Vagina (tissue), 2 donors: ENCODE measurements at places on chromosomes 2 and 18. TPM values are rescaled to one million over a fixed set of nuclear protein-coding genes. Genes with fewer than 3 reads are reported as not detected.

The HNMT gene
- total RNA-seq, result 18.9 TPM

The NETO1 gene
- not detected for total RNA-seq

- H3K4me1 ChIP-seq, result peaks cover 22% of the 10 kb centered on the region
- H3K27me3 ChIP-seq, result no peaks in the 10 kb centered on the region
- peak overlapping the region; percentile 52 for H3K27ac ChIP-seq
- H3K4me3 ChIP-seq, result no peak overlapping the region
These were observed 34.7 kb upstream of the MRPL33 start for GRCh38 chr2:27736890-27737204.

DNA sequence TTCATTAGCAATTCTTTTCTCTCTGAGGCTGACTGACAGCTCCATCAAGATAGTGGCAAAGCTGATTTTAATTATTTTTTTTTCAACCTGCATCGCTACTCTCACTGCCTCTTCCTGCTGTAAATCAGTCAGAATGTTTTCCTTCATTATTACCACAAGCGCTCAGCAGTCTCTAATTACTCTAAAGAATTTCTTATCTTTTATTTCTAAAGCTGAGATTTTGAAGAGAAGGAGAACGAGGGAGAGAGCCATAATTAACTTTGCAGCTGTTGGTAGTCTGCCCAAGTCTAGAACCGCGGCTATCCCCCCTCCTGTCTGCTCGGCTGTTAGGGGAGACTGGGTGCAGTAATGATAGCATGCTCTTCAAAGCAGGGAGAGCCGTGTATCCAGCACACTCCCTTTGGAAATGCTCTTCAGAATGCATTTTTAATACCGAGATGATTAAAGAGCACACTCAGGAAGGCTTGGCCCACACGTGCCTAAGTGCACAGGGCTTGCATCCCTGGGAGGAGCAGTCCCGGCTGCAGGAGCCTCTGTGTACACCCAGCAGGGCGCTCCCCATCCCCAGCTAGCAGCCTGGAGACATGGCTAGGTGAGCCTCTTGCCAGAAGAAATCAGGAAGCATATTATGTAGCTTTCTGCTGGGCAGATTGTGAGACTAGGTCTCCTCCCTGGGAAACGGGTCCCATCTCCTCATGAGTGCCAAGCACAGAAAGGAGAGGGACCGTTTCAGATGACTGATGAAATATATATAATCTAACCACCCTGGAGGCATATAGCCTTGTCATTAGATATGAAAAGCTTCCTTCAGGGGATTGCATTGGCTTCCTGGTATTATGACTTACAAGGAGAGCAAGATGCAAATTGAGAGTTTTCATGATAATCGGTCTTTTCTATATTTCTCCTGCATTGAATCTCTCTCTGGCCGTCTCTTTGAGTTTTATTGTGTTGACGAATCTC lies 555.2 kb downstream of the CMPK2 start:
- no peaks in the 10 kb centered on the region for H3K4me1 ChIP-seq
- H3K36me3 ChIP-seq, result no peaks in the 10 kb centered on the region
- H3K4me3 ChIP-seq, result no peak overlapping the region
- no peak overlapping the region for H3K27ac ChIP-seq
- no peaks in the 10 kb centered on the region for H3K27me3 ChIP-seq

DNA sequence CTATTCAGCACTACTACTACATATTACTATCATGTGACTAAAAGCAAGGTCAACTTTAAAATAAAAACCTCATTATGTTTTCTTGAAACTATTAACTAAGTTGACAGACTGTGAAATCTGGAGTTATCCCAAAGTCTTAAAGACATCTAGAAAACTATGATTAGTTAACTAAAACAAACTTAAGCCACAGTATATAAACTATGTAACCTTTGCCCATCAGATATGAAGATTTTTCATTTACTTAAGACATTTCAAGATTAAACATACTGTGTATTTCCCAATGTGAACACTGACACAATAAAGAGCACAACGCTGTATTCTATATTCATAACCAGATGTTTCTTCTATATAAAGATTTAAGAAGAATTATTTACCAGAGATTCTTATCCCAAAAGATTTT lies 33.5 kb upstream of the CACNB4 start:
- H3K27ac ChIP-seq, result no peak overlapping the region
- peaks cover 7% of the 10 kb centered on the region for H3K4me1 ChIP-seq
- DNase-seq, result no peak
- peaks cover 11% of the 10 kb centered on the region for H3K36me3 ChIP-seq
- no peaks in the 10 kb centered on the region for H3K27me3 ChIP-seq

- DNase-seq, result no peak
- H3K36me3 ChIP-seq, result no peaks in the 10 kb centered on the region
- H3K4me1 ChIP-seq, result no peaks in the 10 kb centered on the region
- H3K27me3 ChIP-seq, result no peaks in the 10 kb centered on the region
- no peak overlapping the region for H3K27ac ChIP-seq
These were observed 93.8 kb downstream of the SCG2 start for GRCh38 chr2:223508372-223508771.

- peak overlapping the region; percentile 66 for H3K27ac ChIP-seq
- no peaks in the 10 kb centered on the region for H3K36me3 ChIP-seq
- peak overlapping the region; percentile 81 for H3K4me3 ChIP-seq
- DNase-seq, result no peak
These were observed 643 bp downstream of the PLCL1 start for GRCh38 chr2:197804758-197805714.

DNA sequence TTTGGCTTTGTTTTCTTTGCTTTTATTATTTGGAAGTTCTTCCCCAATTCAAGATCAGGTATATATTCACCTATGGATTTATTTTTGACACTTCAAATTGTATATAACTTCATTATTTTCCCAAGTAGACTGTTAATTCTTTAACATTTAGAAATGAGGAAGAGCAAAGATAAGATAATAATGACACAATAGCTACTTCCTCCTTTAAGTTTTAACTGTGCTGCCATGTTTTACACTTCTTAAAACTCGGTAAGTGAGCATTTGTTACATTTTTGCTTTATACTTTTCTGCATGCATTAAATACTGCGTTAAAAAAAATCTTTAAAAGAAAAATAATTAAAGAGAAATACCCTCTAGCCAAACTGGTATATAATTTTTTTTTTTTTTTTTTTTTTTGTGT lies 32.5 kb downstream of the SLC66A3 start:
- no peak overlapping the region for H3K27ac ChIP-seq
- no peak overlapping the region for H3K4me3 ChIP-seq
- no peaks in the 10 kb centered on the region for H3K4me1 ChIP-seq
- H3K27me3 ChIP-seq, result no peaks in the 10 kb centered on the region
- no peaks in the 10 kb centered on the region for H3K36me3 ChIP-seq
- no peak for DNase-seq

GRCh38 chr2:36079793-36080192 lies 275.8 kb upstream of the CRIM1 start:
- H3K27me3 ChIP-seq, result no peaks in the 10 kb centered on the region
- H3K4me1 ChIP-seq, result no peaks in the 10 kb centered on the region
- H3K27ac ChIP-seq, result no peak overlapping the region
- DNase-seq, result no peak
- H3K36me3 ChIP-seq, result no peaks in the 10 kb centered on the region

The DNAH7 gene
- 0.49 TPM for total RNA-seq

GRCh38 chr2:90069290-90069894 lies 1377.9 kb downstream of the RPIA start:
- H3K4me3 ChIP-seq, result no peak overlapping the region
- no peaks in the 10 kb centered on the region for H3K4me1 ChIP-seq
- no peaks in the 10 kb centered on the region for H3K36me3 ChIP-seq
- H3K27ac ChIP-seq, result no peak overlapping the region
- no peaks in the 10 kb centered on the region for H3K27me3 ChIP-seq
- DNase-seq, result no peak

The CTDSP1 gene
- total RNA-seq, result 103 TPM

The ELOA2 gene
- not detected for total RNA-seq

The POTEI gene
- not detected for total RNA-seq

- peaks cover 14% of the 10 kb centered on the region for H3K4me1 ChIP-seq
- H3K27me3 ChIP-seq, result no peaks in the 10 kb centered on the region
- no peak overlapping the region for H3K4me3 ChIP-seq
- H3K36me3 ChIP-seq, result no peaks in the 10 kb centered on the region
- DNase-seq, result no peak
- H3K27ac ChIP-seq, result peak overlapping the region; percentile 23
These were observed 83.2 kb upstream of the SPATS2L start for GRCh38 chr2:200223205-200223784.

The UGT1A8 gene
- total RNA-seq, result not detected

The CRYGD gene
- total RNA-seq, result not detected

- no peak for DNase-seq
- H3K36me3 ChIP-seq, result no peaks in the 10 kb centered on the region
- H3K4me1 ChIP-seq, result peaks cover 26% of the 10 kb centered on the region
- H3K27ac ChIP-seq, result no peak overlapping the region
- H3K27me3 ChIP-seq, result no peaks in the 10 kb centered on the region
These were observed 58.7 kb downstream of the SNORC start for GRCh38 chr2:232928551-232929302.

- H3K27me3 ChIP-seq, result no peaks in the 10 kb centered on the region
- no peak for DNase-seq
- H3K27ac ChIP-seq, result no peak overlapping the region
- H3K36me3 ChIP-seq, result no peaks in the 10 kb centered on the region
These were observed 65.3 kb upstream of the RIT2 start for GRCh38 chr18:43180814-43181213.

- peak overlapping the region; percentile 95 for H3K4me3 ChIP-seq
- no peaks in the 10 kb centered on the region for H3K27me3 ChIP-seq
- peak overlapping the region; percentile 93 for H3K27ac ChIP-seq
- H3K4me1 ChIP-seq, result peaks cover 26% of the 10 kb centered on the region
- DNase-seq, result no peak
These were observed 1.2 kb downstream of the SLC35F5 start for GRCh38 chr2:113755035-113755834.

DNA sequence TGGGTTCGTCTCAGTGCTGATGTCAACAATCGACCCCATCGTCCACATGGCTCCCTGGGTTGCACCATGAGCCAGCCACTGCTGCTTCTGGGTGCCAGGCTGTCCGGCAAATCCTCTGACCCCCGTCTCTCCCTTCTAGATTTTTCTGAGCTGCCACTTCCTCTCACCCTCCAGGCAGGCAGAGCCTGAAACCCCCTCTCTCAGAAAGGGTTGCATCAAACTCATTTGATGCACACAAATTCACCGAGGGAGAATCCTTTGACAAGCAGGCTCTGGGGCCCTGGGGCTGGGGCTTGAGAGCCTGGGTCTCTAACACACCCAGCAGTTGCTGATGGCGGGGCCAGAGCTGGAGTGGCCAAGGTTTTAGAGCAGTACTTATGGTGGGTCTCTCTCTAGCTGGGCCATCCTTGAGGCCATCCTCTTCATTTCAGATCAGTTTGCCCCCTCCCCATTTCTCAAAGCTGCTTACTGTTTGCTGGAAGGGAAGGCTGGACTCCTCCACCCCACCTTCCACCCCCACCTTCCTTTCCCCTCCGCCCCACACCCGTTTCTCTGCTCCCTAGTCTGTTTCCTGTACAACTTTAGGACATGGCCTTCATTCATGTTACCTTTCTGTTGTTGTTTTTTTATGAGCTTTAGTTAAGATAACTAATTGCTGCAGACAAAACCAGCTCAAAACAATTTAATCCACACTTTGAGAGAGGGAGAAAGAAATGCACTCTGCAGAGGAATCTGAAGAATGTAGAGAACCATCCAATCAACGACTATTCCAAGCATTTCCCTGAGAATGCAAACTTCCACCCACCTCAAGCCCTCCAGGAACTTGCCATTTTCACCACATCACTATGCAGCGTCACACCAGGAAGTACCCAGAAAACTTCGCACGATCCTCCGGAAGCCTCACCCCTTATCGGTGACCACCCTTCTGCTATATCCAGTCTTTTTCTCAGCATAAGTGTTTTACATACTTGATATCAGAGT lies 69.5 kb downstream of the ARL4C start:
- no peaks in the 10 kb centered on the region for H3K27me3 ChIP-seq
- DNase-seq, result no peak
- H3K4me3 ChIP-seq, result no peak overlapping the region
- no peak overlapping the region for H3K27ac ChIP-seq
- H3K4me1 ChIP-seq, result peaks cover 4% of the 10 kb centered on the region

The ANKRD30BL gene
- 1.2 TPM for total RNA-seq

The SERPINB13 gene
- 131 TPM for total RNA-seq

The WDR54 gene
- total RNA-seq, result 8.8 TPM

The THADA gene
- total RNA-seq, result 32.2 TPM

- DNase-seq, result no peak
- peak overlapping the region; percentile 85 for H3K4me3 ChIP-seq
- peaks cover 30% of the 10 kb centered on the region for H3K4me1 ChIP-seq
- H3K27ac ChIP-seq, result peak overlapping the region; percentile 91
- peaks cover 14% of the 10 kb centered on the region for H3K36me3 ChIP-seq
- no peaks in the 10 kb centered on the region for H3K27me3 ChIP-seq
These were observed 604 bp downstream of the RALBP1 start for GRCh38 chr18:9475643-9476591.

- H3K4me1 ChIP-seq, result no peaks in the 10 kb centered on the region
- H3K27ac ChIP-seq, result no peak overlapping the region
- no peaks in the 10 kb centered on the region for H3K27me3 ChIP-seq
- no peak for DNase-seq
- H3K4me3 ChIP-seq, result no peak overlapping the region
- H3K36me3 ChIP-seq, result no peaks in the 10 kb centered on the region
These were observed 30.8 kb downstream of the CREG2 start for GRCh38 chr2:101356521-101356920.

The COL6A3 gene
- total RNA-seq, result 315 TPM

- H3K36me3 ChIP-seq, result no peaks in the 10 kb centered on the region
- H3K4me1 ChIP-seq, result no peaks in the 10 kb centered on the region
- no peak for DNase-seq
- H3K4me3 ChIP-seq, result no peak overlapping the region
- no peak overlapping the region for H3K27ac ChIP-seq
These were observed 63.9 kb upstream of the TANK start for GRCh38 chr2:161096336-161096735.

- no peak overlapping the region for H3K27ac ChIP-seq
- H3K27me3 ChIP-seq, result peaks cover 7% of the 10 kb centered on the region
- H3K36me3 ChIP-seq, result no peaks in the 10 kb centered on the region
- no peak for DNase-seq
These were observed 16.3 kb downstream of the DYSF start for GRCh38 chr2:71469403-71470398.

- no peak overlapping the region for H3K27ac ChIP-seq
- DNase-seq, result no peak
- no peaks in the 10 kb centered on the region for H3K27me3 ChIP-seq
- no peak overlapping the region for H3K4me3 ChIP-seq
- H3K36me3 ChIP-seq, result no peaks in the 10 kb centered on the region
- no peaks in the 10 kb centered on the region for H3K4me1 ChIP-seq
These were observed 11.2 kb upstream of the B3GNT2 start for GRCh38 chr2:62184512-62185230.

The GPR39 gene
- not detected for total RNA-seq

The DYNAP gene
- total RNA-seq, result not detected

DNA sequence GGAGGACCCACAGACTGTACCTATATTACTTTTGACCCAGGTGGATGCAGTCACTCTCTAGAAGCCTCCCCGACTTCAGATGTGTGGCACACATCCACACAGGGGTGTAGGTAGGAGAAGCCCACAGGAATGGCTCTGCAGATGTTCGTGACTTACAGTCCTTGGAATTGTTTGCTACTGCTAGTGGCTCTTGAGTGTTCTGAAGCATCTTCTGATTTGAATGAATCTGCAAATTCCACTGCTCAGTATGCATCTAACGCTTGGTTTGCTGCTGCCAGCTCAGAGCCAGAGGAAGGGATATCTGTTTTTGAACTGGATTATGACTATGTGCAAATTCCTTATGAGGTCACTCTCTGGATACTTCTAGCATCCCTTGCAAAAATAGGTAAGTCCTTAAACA lies 605 bp downstream of the SLC9A4 start:
- no peak for DNase-seq
- no peak overlapping the region for H3K27ac ChIP-seq
